Effector memory CD8-positive, alpha-beta T cell (primary cell): ENCODE measurements at places on chromosomes 7 and 10.
A peak's percentile ranks its signal among the peaks of the same experiment; 100 is the strongest.

GRCh38 chr7:51213618-51214017 lies 103.0 kb downstream of the COBL start:
- no peak for DNase-seq

GRCh38 chr7:99386584-99387238 lies 12.2 kb downstream of the ARPC1B start:
- no peak for DNase-seq

GRCh38 chr7:154744256-154744860 lies 258.6 kb downstream of the PAXIP1 start:
- no peak for DNase-seq

GRCh38 chr10:6578251-6578771 lies 1.8 kb downstream of the PRKCQ start:
- DNase-seq, result peak; percentile 41

DNA sequence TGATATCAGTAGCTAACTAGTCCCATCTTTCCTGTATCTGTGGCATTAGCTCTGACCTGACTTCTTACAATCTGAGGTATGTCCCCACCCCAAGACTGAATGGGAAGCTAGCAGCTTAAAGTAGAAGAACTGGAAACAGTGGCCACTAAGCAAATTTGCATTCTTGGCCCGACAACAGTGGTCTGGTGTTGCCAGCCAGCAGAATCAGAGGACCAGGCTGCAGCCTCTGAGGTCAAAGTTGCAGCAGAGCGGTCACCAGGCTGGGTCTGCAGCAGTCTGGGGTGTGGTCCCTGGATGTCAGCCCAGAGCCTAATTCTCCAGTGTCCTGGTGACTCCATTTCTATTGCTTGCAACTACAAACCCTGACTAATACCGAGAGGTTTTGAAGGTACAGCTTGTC lies 26.3 kb downstream of the FAM107B start:
- no peak for DNase-seq

DNA sequence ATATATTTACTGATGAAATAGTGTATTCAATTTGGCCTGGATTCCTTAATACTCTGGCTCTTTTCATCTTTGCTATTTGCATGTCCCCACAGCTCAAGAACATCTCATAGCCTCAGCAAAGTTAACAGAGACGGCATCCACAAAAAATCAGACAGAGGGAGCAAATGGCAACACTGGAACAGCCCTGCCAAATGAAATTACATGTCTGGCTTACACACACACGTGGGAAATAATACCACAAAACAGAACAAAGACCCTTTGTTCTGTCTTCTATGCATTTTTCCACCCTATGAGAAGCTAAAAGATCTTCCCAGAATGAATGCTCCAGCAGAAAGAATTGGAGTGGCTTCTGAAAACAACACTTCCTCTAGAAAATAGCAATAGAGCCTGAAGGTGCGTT lies 139.5 kb downstream of the ALOX5 start:
- no peak for DNase-seq
